Stimulated activated CD4-positive, alpha-beta T cell treated with anti-CD3 and anti-CD28 coated beads, Interleukin-1b, Interleukin-23, amount 100 ng/mL, for 1 hour (primary cell): ENCODE measurements at places on chromosomes 7 and 10.

- DNase-seq, result no peak
Measured at GRCh38 chr7:83060218-83060617, 102.5 kb downstream of the PCLO start.

DNA sequence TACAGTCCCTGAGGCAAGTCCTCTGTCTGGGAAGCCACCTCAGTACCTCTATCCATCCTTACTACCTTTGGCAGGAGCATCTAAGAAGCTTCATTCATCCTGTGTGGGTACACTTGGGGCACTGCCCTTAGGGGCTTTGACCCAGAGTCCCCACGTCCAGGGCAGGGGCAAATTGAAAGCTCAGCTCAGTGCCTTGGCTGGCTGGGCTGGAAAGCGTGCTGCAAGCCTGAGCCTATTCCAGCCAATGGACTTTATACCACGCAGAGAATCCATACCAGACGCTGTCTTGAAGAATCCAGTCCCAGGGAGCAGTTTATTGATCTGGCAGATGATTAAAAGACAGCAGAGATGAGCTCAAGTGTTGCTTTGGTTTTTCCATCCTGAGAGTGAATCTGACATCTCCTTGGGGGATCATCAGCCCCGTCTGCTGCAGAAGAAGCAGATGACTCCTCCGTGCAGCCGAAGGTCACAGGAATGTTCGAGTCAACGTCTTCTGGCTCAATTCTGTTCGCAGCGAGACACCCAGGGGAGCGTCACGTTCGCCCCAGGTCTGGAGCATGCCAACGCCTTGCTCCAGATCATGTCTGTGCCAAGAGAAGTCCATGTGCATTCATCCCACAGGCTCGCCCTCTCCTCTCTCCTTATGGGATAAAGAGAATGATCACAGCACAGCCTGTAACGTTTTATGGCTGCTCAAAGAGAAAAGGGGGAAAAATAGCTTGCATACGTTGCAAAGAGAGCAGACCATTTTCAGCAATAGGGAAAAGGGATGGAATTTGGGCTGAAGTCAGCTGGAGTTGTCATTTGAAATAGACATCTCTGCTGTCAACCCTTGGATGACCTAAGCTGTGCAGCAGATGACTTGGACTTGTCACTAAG lies 35.8 kb upstream of the LYZL1 start:
- DNase-seq, result no peak

DNA sequence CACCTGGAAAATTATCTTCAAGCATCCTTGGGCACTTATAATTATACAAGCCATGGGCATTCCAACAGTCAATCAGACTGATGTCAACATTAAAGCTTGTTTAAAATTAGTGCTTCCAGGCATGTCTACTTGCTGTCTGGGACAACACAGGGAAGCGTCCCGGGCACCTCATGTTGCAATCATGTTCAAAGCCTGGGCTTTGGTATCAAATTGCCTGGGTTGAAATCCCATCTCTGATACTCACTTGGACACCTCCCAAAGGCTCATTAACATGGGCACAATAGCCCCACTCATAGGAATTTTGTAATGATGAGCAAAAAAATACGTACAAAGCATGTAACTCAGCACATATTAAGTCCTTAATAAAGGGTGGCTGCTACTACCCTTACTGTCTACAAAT lies 14.4 kb downstream of the AIFM2 start:
- no peak for DNase-seq

DNA sequence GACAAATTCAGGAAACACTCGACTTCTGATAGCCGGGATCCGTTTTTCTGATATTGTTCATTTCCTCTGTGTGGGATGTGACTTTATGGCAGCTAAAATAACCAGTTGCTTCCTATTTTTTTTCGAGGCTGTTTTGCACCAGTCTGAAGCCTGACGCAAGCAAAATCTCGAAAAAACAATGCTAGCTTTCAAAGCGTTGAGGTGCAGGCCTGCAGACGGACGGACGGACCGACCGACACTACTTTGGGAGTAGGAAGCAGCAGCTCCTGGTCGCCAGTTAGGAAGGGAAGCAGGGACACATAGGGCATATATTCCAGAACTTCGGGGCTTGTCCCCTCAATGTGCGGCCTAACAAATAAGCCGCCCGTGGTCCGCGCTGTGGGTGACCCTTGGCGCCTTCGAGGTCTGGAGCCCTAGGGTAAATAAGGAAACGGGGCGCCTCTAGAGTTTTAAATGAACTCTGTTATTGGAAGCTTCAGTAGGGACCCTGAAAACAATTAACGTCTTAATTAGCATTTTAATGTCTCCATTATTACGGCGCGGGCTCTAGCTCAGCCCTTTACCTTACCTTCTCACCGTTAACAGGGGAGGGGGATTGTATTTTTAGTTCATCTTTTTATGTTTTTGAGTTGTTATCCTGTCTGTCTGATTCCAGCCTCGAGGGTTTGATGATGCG lies 1.3 kb downstream of the HHEX start:
- DNase-seq, result no peak

DNA sequence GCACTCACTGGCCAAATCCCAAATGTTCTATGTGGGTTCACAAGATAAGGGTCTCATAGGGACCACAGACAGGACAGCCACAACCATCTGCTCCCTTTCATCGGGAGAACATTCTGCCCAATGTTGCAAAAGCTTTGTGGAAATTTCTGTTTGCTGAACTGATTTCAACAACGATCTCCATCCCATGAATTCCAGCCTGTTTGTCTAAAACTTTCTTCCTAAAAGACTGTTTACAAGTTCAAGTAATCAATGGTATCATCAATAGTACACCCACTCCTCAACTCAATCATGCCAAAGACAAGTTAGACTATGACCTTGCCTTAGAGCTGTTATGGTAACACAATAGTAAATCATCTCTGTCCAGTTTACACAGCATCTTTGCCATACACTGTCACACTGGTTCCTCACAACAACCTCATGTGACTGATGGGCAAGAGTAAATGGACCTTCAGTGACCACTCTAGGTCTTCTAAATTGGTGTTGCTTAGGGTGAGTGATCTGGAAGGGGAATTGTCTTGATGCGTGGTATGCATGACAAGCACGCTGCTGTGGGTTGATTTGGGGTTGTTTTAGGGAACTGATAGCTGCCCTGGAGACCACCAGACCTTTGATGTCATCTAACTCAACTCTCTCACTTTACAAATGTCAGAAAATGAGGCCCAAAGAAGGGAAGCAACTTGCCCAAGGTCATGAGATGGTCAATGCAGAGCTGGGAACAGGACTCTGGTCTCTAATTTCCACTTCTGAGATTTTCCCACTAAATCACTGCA lies 95.1 kb downstream of the PPP1R3C start:
- DNase-seq, result no peak

GRCh38 chr7:80135309-80136104 lies 876 bp downstream of the GNAI1 start:
- DNase-seq, result no peak

DNA sequence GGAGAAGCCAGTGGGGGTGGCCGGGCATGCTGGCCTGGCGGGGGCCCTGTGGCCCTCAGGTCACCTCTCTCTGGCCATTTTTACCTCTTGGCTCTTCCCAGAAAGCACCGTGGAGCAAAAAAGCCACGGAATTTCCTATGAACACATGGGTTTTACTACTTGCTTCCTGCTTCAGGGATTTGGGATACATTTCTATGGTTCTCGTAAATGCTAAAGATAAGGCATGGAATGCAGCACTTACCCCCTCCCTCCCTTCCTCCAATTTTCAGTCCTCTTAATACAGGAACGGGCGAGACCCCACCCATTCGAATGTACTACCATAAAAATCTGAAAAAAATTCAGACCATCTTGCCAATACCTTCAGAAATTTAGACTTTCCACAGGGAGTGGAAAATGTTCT lies 279.7 kb downstream of the ARHGAP12 start:
- no peak for DNase-seq

- DNase-seq, result no peak
Measured at GRCh38 chr7:77208416-77208815, 8.8 kb upstream of the FGL2 start.

- no peak for DNase-seq
Measured at GRCh38 chr10:92239151-92239599, 51.7 kb downstream of the CPEB3 start.

DNA sequence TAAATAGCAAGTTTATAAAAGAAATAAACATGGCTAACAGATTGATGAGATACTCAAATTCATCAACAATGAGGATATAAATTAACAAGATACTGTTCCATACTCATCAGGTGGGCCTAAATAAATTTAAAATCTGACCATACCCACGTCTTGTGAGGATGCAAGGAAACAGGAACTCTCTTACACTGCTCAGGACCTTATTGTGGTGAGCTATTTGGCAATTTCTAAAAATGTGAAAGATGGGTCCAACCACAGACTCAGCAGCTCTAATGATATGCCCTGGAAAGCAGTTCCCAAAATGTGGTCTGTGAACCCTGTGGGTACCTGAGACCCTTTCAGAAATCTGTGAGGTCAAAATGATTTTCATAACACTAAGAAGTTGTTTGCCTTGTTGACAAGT lies 21.5 kb downstream of the RPP38 start:
- no peak for DNase-seq

DNA sequence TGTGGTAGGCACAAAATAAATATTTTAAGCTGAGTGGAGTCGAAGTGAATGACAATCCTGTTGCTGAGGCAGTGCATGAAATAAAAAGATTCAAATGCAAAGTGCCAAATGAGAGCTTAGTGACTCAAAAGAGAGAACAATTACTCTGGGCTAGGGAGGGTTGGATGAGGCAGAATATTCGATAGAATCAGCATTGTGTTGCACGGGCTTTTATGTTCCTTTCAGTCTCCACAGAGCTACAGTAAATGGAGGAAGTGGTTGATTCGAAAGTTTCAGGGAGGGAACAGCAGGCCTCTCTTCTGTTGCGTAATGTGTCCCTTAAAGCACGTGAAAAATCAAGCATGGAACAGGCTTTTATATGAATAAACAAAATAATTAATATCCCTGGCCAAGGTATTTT lies 599.3 kb upstream of the CELF2 start:
- no peak for DNase-seq

GRCh38 chr10:74151879-74152722 lies 1.1 kb downstream of the ADK start:
- DNase-seq, result no peak
